Psoas muscle (tissue), 8 donors: ENCODE measurements at places on chromosomes 16 and 17. TPM values are rescaled to one million over a fixed set of nuclear protein-coding genes. Genes with fewer than 3 reads are reported as not detected.
A peak's percentile ranks its signal among the peaks of the same experiment; 100 is the strongest.

The IGF2BP1 gene
- total RNA-seq, result not detected

The PIK3R5 gene
- 1.6 TPM for total RNA-seq

The DNAAF8 gene
- 0.42 TPM for total RNA-seq

The FADS6 gene
- not detected for total RNA-seq

The MYH1 gene
- 3,329 TPM for total RNA-seq

The TMEM88 gene
- 16.9 TPM for total RNA-seq

The CD79B gene
- total RNA-seq, result 2.8 TPM

The GUCY2D gene
- total RNA-seq, result not detected

The MAP2K3 gene
- 114 TPM for total RNA-seq

The NLRC5 gene
- 13.6 TPM for total RNA-seq

The CEMP1 gene
- not detected for total RNA-seq

The CMTM4 gene
- 7.7 TPM for total RNA-seq

The PDXDC1 gene
- 82.5 TPM for total RNA-seq

The ZMYND15 gene
- total RNA-seq, result 0.15 TPM

The SLC13A2 gene
- total RNA-seq, result not detected

The HOXB5 gene
- total RNA-seq, result 0.71 TPM

The CIITA gene
- total RNA-seq, result 7.1 TPM

The TBC1D3H gene
- not detected for total RNA-seq

- no peak for DNase-seq
Observed at GRCh38 chr17:65978871-65979270, 213.1 kb downstream of the CEP112 start.

- no peak for DNase-seq
Observed at GRCh38 chr17:1177016-1177700, 2.6 kb downstream of the ABR start.

- DNase-seq, result no peak
Observed at GRCh38 chr16:8493972-8494371, 96.3 kb downstream of the TMEM114 start.

DNA sequence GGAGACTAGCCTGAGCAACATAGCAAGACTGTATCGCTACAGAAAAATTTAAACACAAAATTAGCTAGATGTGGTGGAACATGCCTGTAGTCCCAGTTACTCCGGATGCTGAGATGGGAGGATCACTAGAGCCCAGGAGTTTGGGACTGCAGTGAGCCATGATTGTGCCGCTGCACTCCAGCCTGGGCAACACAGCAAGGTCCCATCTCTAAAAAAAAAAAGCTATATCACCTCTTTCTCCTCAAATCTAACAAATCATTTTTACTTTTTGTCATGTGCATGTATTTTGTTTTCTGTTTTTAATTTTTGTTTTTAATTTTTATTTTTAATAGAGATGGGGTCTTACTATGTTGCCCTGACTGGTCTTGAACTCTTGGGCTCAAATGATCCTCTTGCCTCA lies 5.9 kb downstream of the DUS2 start:
- no peak for DNase-seq

- DNase-seq, result no peak
Observed at GRCh38 chr16:12185563-12185962, 209.0 kb downstream of the SNX29 start.

- no peak for DNase-seq
Observed at GRCh38 chr16:26981266-26981938, 85.3 kb upstream of the C16orf82 start.

- no peak for DNase-seq
Observed at GRCh38 chr16:81798311-81799137, 19.4 kb downstream of the PLCG2 start.

- DNase-seq, result peak; percentile 32
Observed at GRCh38 chr17:5249615-5250014, 15.0 kb upstream of the SCIMP start.

GRCh38 chr16:19167710-19168370 lies at the start of gene SYT17:
Gene SYT17, plus strand, starts transcription at chr16:19168240. Its CDS starts 407 bp downstream, at chr16:19168647.
- DNase-seq, result peak; percentile 71

DNA sequence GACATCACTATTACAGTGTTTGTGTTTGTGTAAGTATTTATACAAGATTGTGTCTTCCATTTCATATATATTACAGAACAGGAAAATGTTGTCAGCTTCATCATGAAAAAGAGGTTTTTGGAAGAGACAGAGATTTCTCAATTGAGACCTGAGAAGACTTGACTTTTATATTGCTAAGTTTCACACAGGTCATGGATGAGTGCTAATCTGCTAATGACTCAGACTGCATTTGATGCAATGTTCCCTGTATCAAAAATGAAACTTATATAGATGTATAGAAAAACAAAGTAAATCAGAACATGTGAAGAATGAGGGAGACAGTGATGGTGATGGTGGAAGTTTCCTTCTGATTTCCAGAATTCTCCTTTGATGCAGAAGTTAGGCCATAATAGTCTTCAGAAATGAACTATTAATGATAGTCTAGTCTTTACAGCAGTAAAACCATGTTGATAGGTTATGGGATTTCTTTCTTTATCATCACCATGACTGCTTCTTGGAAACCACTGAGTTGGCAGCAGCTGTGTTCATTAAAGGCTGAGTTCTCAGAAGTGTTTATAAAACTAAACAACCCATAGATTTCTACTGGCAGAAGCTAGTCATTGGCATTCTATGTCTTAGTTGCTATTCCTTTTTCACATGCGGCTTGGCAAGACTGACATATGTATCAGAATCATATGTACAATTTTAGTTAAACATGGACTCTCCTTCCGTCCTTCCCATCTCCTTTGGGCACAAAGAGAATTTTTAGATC lies 56.1 kb downstream of the PCTP start:
- no peak for DNase-seq

DNA sequence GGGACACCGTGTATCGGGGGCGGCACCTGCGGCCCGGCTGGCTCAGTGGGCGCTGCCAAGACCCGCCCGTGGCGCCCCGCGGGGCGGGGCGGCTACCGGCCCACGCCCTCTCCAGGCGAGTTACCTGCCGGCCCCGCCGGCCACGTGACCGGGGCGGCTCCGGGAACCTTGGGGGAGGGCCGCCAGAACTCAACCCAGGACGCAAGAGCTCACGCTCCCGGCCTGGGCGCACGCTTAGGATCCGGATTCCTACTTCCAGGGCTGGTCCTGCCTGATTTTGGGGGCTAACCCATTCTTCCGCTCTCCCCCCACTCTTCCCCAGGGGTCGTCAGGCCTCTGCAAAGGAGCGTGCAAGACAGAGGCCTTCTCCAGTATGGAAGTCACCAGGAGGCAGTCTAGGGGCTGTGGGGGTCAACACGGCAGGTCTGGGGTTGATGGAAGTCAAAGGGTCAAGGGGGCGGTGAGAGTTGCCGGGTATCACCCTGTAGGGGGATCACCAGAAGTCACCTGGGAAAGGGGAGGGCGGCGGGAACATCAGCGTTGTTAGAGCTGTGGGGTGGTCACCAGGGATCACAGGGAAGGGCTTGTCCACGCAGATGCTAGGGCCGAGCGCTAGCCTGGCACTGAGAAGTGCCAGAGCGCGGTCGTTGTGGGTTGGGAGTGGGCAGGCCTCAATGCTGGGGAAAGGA lies 354 bp upstream of the ESRP2 start:
- peak; percentile 65 for DNase-seq

DNA sequence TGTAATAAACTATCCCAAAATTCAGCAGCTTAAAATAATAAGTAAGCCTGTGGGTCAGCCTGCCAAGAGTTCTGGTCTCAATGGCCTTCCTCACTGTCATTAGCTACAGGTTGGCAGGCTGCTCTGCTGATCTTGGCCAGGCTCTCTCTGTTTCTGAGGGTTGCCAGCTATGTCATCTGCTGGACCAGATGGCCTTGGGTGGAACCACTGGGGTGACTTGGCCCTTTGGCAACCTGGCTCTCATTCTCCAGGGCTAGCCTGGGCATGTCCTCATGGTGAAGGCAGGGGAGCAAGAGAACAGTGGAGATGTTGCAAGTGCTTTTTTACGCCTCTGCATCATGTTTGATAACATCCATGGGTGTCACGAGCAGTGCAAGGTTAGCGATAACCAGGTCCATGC lies 13.9 kb downstream of the ITGAM start:
- DNase-seq, result no peak

DNA sequence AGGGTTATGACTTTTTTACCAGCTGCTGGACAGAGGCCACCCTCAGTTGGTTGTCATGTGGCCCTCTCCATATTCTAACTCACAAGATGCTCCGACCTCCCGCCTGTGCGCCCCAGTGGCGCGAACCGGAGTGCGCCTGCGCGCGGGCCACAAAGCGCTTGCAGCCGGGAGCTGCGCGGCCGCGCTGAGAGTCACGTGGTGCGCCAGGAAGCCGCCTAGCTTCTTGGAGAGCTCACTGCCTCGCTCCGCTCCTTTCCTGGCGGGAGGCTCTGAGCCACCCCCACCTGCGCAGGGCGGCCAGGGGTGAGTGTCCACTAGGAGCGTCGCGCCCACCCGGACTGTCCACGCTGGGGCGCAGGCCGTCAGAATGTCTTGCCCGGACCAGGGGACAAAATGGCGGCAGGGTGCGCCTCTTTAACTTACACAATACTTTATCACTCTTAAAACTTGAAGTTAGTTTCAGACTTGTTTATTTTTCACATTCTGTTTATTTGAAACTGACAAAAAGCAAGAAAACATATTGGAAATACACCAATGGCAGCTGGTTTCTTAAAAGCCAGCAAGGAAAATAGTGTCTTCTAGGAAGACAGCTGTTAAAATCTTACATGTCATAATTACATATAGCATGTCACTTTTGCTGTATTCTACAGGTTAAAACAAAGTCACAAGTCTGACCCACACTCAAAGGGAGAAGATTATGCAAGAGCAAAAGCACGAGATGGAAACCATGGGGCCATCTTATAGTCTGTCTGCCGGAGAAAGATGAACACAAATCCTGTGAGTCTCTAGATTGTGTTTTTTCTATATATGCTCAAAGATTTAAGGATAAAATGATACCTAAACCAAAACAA lies 357.9 kb downstream of the CNTNAP4 start:
- no peak for DNase-seq

GRCh38 chr17:74998783-74999182 lies 11.4 kb downstream of the CDR2L start:
- DNase-seq, result peak; percentile 21

GRCh38 chr17:58248955-58249269 lies 10.5 kb downstream of the LPO start:
- DNase-seq, result no peak

GRCh38 chr17:75917141-75917916 lies 12.6 kb upstream of the MRPL38 start:
- no peak for DNase-seq
